Hematopoietic multipotent progenitor cell treated with erythropoietin and hydrocortisone succinate and interleukin-3 and kit ligand, for 6 days (in vitro differentiated cells): ENCODE measurements at places on chromosomes 7 and 10.

DNA sequence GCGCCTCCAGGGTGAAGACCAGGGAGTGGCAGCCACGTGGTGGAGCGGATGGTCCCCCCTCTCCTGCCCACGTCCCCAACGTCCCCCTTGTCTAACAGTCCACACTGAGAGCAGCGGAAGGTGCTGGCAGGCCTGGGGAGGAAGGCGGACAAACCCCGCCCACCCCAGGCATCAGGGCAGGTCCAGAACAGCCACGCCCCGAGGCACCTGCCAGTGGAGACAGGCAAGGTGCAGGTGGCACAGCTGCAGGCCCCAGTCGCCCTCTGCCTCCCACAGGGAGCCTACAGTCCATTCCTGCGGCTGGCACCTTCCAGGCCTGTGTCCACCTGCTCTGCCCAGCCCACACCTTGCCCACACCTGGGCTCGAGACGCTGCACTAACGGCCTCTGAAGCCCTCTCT, 24.9 kb downstream of the CYP2W1 start:
- no peak for DNase-seq

DNA sequence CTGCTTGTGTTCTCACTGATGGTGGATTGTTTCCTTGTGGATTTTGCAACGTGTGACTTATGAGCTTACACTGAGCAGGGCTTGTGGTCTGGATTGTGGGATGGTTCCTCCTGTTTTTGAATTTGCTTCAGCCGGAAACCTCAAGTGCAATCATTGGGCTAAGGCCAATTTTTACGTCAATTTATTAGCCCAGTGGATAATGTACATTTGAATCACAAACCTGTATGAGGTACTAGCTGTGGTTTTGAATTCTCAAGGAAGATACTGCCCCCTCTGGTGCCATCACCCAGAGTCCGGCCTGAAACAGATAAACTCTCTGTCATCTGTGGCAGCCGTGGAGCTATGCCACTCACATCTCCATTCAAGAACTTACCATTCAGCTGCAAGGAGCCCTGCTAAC, 7.3 kb upstream of the ZNF777 start:
- no peak for DNase-seq

DNA sequence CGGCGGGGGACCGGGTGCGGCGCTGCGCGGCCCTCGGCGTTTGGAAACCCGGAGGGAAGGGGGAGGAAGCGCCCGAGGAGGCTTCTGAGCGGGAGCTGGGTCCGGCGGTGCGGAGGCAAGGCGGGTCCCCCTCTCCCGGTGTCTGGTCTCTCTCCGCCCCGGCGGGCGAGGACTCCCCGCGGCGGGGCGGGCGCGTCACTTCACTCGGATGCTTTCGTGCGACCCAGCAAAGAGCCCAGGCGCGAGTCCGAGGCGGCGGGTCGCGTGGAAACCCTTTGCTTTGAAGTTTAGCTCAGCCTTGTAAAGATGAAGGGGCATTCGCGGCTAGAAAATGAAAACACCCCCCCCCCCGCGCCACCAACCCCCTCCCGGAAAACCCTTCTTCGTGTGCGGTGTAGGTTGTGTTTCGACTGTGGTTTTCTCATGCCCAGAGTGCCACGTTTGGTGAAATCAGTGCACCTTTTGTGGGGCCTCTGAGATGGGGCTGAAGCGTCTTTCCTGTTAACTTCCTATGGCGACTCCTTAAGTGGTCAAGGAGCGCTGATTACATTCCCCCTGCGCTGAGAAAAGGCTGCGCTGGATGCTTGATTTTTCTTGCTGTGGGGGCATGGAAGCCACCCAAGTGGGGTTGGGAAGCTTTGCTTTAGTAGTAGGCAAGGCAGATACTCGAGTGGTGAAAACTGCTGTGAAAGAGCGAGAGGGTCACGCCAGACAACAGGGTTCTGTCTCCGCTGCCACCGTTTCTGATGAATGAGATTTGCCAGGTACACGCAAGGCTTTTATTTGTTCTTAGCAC, 876 bp downstream of the GNAI1 start:
- peak; percentile 29 for DNase-seq

DNA sequence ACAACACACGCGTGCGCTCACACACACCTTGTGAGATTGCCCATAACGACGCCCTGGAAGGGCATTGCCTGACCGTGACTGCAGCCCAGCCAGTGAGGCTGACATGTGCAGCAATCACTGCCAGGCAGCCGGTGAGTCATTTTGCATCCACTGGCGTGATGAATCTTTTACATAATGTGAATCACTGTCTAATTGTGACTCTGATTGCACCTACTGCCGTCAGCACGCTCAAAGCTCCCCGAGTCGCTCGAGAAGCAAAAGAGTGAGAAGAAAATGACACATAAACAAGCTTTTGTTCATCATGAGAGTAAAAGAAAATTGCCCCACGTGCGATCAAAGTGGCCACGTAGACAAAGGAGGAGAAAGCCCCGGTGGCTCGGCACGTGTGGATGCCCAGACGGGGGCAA, 117.4 kb upstream of the PFKP start:
- DNase-seq: no peak

DNA sequence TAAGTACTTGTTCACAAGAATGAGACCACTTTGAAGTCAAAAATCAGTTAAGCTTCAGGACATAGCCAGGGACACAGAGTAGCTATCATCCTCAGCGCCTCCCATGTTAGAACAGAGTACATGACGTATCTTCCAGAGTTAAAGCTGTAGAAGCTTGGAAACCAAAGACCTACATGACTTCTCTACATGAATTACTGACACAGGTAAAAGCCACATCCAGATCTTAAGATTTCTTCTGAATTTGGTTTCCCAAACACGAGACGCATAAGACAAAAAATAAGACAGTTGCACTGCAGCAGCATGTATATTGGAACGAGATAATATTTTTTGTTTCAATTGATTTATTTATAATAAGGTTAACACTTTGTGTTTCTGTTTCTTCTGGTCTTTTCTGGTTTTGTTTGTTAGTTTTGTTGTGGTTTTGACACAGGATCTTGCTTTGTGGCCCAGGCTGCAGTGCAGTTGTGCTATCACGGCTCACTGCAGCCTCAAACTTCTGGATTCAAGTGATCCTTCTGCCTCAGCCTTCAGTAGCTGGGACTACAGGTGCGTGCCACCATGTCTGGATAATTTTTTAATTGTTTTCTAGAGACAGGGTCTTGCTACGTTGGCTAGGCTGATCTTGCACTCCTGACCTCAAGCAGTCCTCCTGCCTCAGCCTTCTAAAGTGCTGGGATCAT, 10.2 kb upstream of the EPC1 start:
- DNase-seq: no peak

- DNase-seq: peak; percentile 53
Measured at GRCh38 chr7:152968514-152968913, 209.0 kb downstream of the ACTR3B start.

GRCh38 chr7:33258491-33258951, 129.2 kb downstream of the BBS9 start:
- DNase-seq: no peak

DNA sequence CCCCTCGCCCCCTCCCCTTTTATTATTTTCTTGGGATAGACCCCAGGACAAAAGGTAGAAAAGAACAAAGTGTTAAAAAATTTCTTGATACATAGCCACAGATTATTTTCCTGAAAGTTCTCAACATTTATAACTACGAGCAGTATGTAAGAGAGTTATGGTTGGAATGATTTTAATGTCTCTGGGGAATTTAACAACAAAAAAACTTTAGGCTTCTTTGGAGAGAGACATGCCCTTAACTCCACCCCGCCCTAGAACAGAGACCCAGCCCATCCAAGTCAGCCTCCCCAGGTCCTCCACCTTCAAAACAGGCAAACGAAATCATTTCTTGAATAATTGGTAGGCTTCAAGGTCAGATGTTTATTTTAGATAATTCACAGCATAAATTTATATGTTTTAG, 97.1 kb downstream of the TCF7L2 start:
- no peak for DNase-seq

DNA sequence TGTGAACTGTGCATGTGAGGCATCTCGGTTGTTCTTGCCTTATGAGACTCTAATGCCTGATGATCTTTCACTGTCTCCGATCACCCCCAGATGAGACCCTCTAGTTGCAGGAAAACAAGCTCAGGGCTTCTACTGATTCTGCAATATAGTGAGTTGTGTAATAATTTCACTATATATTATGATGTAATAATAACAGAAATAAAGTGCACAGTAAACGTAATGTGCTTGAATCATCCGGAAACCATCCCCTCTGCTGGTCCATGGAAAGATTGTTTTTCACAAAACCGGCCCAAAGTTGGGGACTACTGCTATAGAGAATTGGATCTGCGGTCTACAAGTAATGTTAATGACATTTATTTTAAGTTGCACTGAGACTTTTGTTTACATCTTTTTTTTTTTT, 126.7 kb downstream of the TPST1 start:
- DNase-seq: peak; percentile 27

DNA sequence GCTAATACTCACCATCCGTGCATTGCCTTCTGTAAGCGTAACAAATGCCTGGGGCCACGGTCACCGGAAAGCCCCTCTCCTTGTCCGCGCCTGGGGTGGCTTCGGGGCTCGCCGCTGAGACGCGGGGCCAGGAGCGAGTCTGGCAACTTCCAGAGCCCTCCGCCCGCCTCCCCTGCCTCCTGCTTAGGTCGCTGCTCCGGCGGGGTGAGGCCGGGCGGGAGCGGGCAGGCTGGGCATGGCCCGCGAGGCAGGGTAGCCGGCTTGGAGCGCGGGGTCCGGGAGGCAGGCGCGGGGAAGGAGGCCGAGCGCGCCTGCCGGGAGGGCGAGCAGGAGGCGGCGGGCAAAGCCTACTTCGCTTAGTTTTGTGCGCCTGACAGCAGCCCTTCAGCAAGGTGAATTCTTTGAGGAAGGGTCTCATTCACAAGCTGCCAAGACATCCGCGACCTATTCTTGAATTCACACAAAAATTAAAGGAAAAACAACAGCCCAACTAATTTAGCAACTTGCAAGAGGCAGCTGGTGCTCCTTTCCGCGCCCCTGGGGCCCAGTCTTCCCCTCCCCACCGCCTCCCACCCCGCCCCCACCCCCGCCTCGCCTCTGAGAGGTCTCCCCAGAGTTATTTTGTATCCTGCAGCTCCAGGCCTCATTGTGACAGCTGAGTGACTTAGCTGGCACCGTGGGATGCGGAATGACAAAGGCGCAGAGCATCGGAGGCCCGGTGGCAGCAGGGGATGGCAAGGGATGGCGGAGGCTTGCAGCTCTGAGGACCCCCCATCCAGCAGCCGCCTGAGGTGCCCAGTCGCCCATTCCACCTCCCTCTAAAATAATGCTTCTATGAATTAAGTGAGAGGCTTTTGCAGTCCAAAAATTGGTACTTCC, 12.8 kb upstream of the KAT6B start:
- no peak for DNase-seq

GRCh38 chr7:73770002-73770859, at the start of gene CLDN3:
CLDN3 (minus strand) TSS chr7:73770270; CDS start chr7:73770049, 221 bp downstream.
- no peak for DNase-seq

DNA sequence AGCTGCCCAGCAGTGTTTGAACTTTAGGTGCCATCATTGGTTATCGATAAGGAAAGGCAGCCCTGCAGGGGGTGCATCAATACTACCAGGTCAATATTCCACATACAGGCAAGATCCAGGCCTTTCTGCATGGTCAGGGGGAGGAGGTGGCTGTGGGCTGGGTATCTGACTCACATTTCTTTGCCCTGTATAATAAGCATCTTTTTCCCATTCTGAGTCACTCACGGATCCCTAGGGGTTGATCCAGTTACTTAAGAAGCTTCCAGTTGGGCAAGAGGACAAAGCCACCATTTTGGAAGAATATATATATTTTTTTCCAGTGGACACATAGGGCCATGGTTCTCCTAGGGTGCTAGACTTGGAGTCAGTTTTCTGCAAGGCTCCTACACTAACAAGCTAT, 114.2 kb upstream of the HABP2 start:
- DNase-seq: no peak

DNA sequence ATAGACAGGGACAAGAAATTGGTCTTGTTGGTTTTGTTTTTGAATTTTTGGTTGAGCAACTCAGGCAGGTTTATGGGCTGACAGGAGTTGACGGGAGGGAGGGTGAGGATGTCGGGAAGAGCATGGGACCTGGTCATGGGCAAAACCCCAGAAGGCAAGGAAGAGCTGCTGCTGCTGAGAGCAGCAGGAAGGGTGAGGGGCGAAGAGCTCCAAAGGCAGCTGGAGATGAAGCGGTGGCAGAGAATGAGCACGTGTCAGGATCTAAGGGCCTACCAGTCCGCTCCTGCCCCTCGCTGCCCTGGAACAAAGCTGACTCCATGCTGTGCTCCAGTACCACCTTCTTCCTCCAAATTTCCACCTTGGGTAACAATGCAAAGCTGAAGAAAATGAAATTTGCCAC, 84.3 kb downstream of the ARHGAP22 start:
- DNase-seq: no peak

GRCh38 chr10:132616170-132616995, 78.8 kb downstream of the INPP5A start:
- DNase-seq: peak; percentile 21

GRCh38 chr10:23088609-23089008, 6.8 kb upstream of the MSRB2 start:
- DNase-seq: no peak

DNA sequence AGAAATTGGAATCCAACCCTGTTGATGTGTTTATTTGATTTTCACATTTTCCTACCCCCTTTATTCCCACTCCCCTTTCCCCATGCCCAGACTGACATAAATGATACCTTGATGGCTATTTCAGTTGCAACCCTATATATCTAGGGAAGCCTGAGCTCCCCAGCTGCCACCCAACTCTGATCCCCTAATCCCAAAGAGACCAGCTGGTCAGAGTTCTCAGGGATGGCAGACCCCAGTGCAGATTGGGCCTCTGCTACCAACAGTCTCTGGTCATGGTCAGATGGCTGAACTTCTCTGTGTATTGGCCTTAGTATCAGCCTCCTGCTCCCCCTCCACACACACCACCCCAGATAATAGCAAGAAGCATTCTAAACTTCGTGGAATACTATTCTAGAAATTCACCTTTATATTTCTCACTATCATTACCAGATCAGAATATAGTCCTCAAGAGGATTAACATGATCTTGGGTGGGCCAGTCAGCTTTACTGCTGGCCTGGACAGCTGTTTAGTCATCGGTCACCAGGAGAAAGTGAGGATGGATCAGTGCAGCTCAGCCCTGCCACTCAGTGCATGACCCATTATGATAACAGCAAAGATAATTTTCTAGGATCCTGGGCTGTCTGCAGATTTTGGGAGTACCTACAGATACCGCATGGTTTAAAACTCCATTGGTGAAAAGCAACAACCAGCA, 24.5 kb upstream of the BTRC start:
- DNase-seq: no peak

DNA sequence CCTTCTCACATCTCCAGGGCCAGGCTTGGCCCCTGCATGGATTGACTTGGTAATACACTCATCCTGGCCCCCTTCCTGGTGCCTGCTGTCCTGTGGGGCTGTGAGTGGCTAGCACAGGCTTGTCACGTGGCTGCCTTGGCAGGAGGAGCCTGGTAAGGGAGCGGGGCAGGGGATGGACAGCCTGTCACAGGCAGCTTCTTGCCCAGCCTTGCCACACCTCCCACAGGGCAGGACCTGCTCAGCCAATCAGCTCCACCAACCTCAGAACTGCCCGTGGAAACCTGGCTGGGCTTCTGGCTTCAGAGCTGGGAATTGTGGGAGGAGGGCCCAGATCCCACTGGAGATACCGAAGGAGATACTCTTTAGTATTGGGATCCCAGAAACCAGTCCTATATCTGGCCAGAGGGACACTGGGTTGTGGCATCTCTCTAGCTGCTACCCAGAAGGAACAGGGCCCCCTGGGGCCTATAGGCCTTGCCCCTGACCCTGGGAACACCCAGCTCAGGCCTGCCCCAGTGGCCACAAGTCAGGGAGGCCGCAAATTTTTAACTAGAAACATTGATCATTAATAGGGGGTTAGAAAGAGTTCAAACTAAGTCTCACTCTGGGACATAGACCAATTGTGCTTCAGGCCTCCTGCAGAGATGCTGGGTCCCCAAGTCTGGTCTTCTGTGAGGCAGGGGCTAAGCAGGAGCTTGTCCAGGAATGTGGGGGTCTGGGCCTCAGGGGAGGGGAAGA, at the start of gene HOGA1:
HOGA1 (plus strand) TSS at position 330 of the 738 bp plus-strand sequence; CDS start at position 645, 315 bp downstream.
- peak; percentile 39 for DNase-seq
